Fibroblast of the aortic adventitia (primary cell): ENCODE measurements at places on chromosomes 11 and 22.

DNA sequence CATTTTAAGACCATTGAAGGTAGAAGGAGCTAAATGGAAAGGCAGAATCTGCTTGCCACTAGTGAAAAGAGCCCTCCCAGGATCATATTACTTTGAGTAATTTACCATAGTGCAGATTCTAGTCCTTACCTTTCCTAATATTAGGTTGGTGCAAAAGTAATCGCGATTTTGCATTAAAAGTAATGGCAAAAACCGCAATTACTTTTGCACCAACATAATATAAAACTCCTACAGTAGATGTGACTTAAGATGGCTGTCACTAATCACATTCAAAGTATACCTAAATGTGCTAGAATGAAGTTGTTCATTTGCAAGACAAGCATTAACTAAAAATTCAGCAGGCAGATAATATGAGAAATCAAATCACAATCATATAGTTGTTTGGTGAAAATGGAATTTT lies 38.1 kb upstream of the ARL14EP start:
- DNase-seq = no peak

DNA sequence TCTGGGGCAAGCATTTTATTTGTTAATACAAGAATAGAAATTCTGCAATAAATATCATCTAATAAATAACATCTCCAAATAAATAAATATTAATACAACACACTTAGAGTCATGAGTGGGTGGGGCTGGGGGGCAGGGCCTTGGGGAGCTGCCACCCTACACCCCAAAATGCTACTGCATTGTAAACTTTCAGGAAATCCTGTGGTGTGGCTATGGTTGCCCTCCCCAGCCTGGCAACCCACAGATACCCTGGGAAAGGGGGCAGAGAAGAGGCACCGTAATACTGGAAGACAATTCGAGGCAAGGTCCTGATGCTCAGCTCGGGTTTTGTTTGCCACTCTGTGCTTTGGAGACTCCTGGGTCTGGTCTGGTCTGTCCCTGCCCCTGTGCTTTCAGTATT lies 9.2 kb downstream of the CLCF1 start:
- no peak for DNase-seq

DNA sequence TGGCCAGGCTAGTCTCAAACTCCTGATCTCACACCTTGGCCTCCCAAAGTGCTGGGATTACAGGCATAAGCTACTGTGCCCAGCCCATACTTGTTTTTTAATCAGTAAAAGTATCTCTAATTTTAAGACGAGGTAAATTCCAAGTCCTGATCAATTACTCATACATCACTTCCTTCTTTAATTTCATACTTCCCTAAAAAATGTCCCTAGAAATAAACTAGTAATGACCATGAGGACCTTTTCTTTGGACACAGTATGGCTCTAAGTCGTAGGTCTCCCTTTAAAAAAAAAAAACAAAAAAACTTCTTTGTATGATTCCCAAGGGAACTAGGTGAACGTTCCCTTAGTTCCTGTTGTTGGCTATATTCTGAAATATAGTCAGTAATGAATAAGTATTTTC lies 29.8 kb downstream of the NUP98 start:
- DNase-seq = no peak

DNA sequence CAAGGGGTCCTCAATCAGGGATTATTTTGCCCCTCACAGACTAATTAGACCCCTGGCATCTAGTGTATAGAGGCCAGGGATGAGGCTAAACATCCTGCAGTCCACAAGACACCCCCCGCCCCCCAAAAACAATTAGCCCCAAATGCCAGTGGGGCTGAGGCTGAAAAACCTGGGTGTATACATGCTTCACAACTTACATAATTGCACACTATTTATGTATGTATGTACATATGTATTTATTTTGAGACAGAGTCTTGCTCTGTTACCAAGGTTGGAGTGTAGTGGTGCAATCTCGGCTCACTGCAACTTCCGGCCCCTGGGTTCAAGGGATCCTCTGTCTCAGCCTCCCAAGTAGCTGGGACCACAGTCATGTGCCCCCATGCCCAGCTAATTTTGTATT lies 28.8 kb upstream of the SHANK2 start:
- DNase-seq = no peak

- no peak for DNase-seq
Measured at GRCh38 chr11:109012991-109013390, 348.1 kb downstream of the DDX10 start.

DNA sequence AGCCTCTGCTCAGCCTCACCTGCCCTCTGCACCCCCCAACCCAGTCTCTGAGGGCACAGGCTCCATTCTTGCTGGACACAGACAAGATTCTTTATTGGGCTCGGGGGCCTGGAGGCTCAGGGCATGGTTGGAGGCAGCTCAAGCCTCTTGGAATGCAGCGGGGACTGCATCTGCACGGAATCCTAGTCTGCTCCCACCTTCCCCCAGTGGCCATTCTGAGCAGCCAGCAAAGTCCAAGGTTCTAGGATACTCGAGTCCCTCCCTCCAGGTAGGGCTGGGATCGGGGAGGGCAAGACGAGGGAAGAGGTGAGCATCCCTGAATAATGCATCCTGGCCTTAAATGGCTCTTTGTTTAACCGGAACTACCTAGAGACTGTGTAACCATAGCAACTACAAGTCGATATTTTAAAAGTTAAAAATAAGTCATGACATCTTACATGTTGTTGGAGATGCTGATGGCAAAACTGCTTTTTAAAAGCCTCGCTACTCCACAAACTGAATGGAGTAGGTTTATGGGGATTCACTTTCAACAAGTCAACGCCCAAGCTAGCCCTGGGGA lies 10.7 kb upstream of the IGSF22 start:
- DNase-seq = no peak

DNA sequence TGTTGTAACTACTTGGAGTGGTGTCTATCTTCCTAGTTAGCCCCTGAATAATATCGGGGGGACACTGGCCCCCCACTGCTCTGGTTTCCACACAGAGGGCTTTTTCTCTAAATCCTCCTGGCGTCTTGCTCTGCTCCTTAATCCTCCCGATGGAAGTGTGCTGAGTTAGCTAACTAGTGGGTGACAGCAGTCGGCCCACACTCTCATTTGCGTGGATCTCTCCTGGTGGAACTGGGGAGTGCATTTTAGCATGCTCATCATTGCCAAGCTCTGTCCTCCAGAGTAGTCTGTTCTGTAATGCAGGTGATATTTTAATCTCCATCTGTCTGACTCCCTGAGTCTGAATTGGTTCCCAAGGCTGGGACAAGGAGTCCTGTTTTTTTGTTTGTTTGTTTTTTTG lies 46.1 kb upstream of the RASSF10 start:
- DNase-seq = no peak

- no peak for DNase-seq
Measured at GRCh38 chr11:97263183-97263858, 873.5 kb downstream of the JRKL start.

- no peak for DNase-seq
Measured at GRCh38 chr11:57474017-57474802, 13.9 kb downstream of the RTN4RL2 start.

DNA sequence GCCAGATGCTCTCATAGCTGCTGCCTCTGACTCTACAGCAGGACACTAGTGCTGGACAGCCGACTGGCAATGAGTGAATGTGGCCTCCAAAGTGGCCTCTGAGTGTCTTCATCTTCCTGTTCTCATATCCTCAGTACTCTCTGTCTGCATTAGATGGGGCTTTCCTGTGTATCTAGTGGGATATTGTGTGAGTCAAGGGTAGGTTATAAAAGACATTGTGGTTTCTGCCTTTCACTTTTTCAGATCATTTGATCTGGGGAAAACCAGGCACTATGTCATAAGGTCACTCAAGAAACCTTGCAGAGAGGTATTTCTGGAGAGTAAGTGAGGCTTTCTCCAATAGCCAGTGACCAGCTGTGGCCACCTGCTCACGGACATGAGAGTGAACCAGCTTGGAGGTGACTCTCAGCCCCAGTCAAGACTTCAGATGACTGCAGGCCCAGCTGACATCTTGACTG lies 333.6 kb upstream of the NCAM1 start:
- DNase-seq = no peak

DNA sequence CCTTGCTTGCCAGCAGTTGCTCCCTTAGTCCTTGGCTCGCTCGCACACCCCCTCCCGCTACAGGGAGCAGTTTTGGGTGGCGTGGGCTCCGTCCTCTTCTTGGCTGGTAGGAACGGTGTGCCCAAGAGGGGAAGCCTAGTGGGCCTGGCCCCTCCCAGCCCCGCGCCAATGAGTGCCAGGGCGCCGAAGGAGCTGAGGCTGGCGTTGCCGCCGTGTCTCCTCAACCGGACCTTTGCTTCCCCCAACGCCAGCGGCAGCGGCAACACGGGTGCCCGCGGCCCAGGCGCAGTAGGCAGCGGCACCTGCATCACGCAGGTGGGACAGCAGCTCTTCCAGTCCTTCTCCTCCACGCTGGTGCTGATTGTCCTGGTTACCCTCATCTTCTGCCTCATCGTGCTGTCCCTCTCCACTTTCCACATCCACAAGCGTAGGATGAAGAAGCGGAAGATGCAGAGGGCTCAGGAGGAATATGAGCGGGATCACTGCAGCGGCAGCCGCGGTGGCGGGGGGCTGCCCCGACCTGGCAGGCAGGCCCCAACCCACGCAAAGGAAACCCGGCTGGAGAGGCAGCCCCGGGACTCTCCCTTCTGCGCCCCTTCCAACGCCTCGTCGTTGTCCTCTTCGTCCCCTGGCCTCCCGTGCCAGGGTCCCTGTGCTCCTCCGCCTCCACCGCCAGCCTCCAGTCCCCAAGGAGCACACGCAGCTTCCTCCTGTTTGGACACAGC lies 1.6 kb downstream of the C11orf87 start:
- DNase-seq = no peak

DNA sequence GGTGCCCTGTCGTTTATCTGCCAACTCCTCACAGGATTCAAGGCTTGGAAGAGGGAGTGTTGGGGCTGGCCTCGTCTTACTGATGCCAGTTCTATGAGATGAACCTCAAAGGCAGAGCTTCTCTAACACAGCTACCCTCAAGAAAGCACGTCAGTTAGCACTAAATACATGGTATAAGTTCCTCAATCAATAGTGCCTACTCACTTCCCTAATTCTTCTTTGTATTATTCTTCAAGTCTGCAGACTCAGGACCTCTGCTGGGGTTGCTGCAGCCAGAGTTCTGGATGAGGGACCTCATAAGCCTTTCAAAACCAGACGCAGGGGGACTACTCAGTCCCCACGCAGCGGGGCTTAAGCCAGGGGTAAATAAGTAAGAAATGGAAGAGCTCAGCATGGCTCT lies 118.3 kb downstream of the VPREB1 start:
- no peak for DNase-seq

DNA sequence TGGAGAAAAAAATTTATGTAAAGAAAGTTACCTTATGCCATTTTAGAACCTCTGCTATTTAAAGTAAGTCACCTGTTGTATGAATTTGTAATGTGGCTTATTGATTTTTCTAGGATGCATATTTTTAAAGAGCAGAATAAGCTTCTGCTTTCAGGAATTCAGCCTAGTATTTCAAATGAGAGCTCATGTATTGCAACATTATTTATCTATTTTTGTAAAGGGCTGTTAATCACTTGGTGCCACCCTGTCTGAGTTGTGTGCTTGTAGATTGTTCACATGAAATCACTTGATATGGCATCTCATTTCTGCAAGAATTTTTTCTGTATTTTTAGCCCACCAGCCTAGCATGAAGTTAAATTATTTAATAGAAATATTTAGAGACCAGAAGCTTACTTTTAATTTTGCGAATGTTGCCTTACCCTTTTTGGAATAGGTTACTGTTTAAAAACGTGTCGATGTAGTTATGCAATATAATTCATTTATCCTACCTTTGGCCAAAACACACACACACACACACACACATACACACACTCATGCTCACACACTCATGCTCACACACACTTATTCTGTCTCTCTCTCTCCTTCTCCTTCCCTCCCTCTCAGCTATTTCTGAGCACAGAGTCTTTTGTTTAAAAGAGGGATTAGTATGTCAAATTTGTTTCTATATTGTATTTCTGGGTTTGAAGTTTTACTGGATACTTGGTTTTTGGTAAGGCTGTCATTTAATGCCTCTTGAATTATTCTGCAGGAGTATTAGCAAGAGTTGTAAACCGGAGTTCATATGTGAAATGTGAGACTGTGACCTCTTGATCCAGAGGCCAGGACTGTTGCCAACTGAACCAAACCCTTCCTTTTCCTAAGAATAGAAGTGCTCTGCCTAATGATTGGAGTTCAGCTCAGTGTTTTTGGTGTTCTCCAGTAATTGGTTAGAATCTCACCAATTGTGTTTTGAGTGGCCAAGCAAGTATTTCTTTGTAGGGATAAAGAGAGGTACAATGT lies 34.4 kb downstream of the YAP1 start:
- peak; percentile 74 for DNase-seq

GRCh38 chr11:17350455-17351171 lies 987 bp upstream of the NCR3LG1 start:
- no peak for DNase-seq

DNA sequence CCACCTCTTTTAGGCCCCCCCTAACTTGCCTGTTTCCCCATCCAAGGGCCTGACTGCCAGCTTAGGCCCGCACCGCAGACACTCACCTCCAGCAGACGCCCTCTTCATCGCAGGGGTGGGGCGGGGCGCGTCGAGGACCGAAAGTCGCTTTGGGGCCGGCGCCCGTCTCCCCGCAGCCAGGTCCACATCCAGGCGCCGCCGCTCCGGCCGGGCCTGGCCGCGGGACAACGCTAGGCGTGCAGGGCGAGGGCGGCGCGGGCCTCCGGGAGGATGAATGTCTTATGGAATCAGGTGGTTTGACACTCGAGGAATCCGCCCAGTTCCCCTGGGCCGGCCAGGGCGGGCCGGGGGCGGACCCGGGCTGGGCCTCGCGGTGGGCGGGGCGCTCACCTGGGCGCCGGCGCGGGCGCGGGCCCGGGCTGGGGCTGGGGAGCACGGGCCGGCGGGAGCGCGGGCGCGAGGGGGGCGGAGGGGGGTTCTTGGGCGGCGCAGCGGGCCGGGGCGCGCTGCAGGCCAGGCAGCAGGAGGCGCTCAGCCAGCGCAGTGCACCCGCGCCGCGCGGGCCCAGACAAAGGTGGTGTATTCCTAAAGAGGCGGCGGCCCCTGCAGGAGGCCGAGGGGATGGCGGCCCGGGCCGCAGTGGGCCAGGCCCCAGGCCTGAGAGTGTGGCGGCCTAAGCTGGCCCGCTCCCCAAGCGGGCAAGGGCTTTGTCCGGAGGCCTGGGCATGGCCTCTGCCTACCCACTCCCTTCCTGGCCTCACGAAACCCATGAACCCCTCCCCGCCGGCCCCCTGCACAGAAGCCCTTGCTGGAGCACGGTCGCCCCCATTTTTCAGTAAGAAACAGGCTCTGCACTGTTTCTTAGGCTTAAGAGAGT lies 177.6 kb downstream of the IGLL1 start:
- no peak for DNase-seq

GRCh38 chr11:30348035-30348434 lies 25.1 kb downstream of the ARL14EP start:
- no peak for DNase-seq

- no peak for DNase-seq
Measured at GRCh38 chr11:16191212-16191867, 165.0 kb downstream of the SOX6 start.

DNA sequence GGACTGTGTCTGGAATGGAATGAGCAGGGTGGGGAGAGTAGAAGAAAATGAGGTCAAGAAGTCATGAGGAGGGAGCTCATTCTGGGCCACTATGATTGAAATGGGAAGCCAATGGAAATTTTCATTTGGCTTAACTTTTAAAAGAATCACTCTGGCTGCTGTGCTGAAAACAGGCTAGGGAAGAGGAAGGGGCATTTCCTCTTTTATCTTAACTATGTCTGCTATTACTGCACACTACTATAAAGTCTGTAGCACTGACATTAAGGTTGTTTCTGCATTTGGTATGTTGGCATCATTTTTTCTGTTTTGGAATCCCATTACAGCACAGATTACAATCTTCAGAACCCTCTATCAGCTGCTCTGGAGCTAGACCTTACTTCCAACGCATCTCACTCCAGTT lies 8.2 kb downstream of the PATL1 start:
- no peak for DNase-seq
